ENCODE measurements at places on chromosomes 1 and 21.
A peak's percentile ranks its signal among the peaks of the same experiment; 100 is the strongest.

DNA sequence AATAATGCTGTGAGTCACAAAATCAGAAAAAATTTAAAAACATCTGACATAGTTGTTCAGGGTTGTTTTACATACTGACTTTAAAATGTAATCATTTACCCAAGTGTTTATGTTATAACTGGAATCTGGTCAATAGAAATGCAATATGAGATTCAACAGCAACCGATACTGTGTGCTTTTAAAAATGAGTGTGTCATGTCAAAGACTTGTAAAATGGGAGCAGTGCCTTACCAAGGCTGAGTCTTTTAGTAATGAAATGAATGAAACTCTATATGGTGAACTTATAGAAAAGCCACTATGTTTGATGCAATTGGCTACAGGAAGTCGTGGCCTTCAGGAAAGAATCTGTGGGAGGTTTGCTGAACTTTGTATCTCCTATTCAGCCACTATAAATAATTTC lies 570.2 kb downstream of the DPYD start:
- no peak for DNase-seq

DNA sequence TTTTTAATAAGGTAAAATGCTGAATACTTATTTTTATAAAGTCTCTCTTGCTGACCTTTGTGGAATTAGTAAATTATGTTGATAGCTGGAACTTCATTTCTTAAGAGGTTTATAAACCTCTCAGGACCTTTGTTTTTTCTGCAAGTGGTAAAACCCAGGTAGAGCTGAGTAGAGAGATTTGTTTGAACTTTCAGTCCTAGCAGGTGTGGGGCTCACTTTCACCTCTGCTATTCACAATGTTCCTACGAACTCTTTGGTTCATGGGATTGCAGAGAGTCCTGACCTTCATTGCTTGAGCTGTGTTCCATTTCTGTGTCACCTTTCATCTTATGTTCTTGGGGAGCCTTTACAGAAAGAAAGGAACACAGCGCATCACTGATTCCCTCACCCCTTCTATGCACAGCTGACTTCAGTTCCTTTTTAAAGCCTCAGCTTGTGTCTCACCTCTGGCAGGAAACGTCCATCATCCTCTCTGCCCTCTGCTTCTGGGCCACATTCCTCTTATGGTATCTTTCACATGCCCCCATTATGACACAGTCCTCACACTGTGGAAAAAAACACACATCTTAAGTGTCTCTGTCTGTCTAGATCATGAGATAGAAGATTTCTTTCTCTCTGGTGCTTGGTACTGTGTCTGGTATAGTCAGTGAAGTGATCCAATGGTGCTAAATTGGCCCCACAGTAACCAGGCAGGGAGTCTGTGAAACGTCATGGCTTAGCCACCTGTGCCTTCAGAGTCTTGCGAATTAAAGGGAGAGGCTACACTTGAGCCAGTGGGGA lies 262.5 kb upstream of the B3GALT2 start:
- DNase-seq: peak; percentile 6

- DNase-seq: no peak
These were observed 63.0 kb downstream of the GLUL start for GRCh38 chr1:182328591-182328990.

GRCh38 chr1:173417563-173417962 lies 59.6 kb upstream of the PRDX6 start:
- DNase-seq: no peak

- DNase-seq: no peak
These were observed 38.8 kb downstream of the ST6GALNAC5 start for GRCh38 chr1:76905876-76906595.

GRCh38 chr1:208848854-208849253 lies 604.7 kb upstream of the PLXNA2 start:
- DNase-seq: no peak

DNA sequence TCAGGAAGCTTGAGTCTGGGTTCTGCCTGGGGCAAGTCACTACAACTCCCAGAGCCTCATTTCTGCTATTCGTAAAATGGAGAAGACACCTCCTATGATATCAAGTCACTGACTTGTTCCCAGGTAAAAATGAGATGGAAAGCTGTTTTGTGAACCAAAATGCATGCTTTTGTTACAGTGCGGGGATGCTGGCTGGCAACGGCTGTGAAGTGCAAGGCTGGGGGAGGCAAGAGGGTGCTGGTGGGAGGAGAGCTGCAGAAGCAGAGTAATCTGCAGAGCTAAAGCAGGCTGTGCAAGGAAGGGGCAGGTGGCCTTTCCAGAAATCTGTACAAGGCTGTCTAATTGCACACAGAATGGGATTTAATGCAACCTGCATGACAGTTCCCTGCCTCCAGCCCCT lies 150.9 kb downstream of the CNIH3 start:
- DNase-seq: no peak

DNA sequence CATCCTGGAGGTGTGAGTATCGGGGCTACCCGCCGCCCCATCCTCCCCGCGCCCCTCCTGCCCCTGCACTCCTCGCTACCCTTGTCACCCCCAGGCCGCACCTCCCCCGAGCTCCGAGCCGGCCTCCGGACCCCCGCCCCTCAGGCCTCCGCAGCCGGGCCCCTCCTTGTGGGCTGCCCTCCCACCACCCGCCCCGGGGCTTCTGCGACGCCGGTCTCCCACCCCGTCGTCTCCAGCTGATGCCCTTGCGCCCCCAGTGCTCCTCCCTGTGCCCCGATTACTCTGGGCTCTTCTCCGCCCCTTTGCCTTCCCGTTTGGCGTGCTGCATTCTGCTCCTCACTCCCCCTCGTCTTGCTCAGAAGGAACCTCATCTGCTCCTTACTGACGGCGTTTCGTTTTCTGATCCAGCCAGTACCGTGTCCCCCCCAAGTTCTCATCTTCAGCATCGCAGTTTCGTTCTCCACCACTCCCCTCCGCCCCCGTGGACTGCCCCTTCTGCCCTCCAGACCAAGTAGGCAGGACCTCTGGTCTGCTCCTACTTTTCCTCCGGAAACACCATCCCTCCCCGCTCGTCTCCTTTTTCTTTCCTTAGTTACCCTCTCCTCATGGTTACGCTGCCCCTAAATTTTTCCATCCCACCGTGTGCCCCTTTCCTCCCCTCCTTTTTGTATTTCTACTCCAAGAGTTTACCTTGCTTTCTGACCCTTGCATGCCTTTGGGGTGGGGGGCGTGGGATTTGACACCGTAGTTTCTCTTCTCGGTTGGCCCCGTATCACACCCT lies 841 bp downstream of the SNX27 start:
- DNase-seq: peak; percentile 14

DNA sequence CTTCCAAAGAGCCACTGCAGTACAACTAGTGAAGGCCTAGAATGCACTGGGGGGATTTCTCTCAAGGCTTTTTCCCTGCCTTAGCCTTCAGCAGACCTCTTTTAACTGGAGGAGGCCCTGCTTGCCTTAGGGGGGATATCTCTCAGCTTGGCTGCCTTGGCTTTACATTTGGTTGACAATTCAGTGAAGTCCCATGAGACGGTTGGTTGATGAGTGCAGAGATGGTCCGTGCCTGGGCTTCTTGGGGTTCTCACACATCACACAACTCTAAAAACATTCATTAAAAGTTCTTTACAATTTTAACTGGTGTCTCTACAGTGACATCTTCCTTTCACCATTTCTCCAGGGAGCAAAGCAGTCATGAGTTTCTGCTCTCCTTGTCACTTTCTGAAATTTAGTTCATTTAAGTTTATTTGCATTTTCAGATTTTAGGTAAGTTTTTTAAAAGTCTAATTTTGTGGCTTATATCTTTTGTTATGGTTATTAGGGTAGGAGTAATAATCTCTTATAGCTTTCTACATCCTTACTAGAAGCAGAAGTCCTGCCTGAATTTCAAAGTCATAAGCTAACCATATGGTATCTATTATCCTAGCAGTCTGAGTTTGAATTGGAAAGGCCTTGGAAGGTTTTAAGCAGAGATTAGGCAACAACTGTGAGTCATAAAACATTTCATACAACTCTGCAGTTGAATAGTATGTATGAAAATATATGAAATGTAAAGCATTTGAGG lies 487.6 kb downstream of the DPYD start:
- DNase-seq: no peak

GRCh38 chr1:6245086-6245868 lies 1.3 kb downstream of the HES3 start:
- DNase-seq: peak; percentile 74

DNA sequence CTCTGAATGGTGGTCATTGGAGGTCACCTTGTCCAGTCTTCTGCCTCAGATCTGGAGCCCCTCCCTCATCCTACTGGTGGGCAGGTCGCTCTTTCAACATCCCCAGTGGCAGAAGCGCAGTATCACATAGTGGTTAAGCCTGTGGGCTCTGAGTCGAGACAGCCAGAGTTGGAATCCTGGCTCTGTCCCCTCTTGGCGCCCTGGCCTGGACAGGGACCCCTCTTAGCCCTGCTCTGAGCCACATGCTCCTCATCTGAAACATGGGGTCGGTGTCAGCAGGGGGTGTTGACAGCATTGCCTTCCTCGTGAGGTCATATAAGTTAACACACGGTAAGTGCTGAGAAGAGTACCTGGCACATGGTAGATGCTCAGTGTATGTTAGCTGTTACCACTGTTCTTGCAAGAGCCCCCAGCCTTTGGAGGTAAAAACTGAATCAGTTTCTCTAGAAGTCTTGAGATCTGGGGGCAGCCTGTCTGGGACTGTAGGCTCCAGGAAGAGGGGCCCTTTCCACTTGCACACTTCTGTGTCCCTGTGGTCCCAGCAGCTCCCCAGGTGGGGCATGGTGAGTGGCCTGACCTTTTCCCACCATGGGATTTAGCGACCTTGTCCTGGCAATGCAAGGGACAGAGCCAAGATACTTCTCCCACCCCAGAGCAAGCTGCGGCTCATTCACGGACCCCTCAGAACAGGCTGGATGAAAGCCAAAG lies 6.4 kb downstream of the ZC3H12A start:
- DNase-seq: no peak

GRCh38 chr1:227042292-227042691 lies 102.2 kb downstream of the COQ8A start:
- DNase-seq: no peak

DNA sequence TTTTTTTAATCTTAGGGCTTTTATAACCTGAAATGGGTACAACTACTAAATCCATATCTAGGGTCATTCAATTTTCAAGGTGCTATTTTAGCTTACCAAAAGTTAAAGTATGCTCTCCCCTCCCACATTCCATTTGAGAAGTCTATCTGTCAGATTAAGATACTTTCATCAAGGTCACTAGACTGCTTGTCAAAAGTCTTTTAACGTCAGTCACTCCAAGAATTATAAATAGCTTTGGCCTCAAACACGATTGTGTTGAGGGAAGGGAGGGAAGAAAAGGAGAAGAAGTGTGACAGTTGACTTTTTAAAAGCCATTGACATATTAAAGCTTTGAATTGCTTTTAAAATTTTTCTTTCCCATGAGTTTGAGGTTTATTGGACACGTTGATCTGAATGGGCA lies 175.8 kb downstream of the PTGER3 start:
- DNase-seq: no peak

- peak; percentile 59 for DNase-seq
These were observed 2.0 kb upstream of the RCSD1 start for GRCh38 chr1:167627865-167628641.

DNA sequence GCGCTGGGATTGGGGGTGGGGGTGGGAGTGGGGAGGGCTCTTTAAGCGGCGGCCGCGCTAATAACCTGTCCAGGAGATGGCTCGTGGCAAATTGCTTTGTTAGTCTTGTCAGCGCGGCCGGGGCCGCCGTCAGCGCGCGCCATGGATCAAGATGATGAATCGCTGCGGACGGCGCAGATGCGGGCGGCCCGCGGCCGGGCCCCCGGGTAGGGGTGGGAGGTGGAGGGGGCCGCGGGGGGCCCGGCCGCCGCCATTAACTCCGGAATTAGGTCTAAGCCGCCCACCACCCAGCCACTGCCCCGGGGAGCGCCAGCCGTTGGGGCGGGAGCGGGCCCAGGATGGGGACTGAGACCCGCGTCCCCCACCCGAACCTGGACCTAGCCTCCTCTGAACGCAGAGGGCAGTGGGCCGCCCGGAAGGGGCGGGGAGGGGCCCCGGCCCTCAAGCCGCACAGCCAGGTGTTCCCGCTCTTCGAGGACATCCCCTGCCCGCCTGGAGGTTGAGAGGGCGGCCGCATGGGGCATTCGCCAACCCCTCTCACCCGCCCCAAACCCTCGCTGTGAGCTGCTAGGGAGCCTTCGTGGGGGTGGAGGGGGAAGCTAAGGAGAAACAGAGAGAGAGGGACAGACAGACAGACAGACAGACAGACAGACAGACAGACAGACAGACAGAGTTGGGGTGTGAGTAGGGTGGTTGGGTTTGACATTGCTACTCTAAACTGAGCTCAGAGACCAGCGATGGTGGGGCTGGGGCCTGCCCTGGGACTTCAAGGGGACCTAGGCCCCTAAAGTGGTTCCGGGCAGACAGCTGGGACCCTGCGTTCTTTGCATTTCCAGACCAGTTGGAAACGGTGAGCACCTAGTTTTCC lies 3.8 kb upstream of the DMBX1 start:
- DNase-seq: no peak

DNA sequence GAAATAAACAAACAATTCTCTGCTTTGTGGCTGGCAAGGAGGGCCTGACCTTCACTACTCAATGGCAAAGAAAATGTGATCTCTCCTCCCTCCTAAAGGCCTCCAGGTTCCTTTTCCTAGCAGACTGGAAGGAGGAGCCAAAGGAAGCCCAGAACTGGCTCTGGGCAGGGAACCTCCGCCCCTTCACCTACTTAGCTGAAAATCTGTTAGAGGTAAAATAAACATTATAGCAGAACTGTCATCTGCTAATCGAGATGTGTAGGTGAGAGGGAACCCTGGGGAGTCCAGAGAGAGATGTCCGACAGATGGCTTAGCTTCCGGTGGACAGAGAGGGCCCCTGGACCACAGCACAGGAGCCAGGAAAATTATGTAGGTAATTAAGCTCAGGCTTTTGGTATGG lies 75.2 kb upstream of the KCNA3 start:
- DNase-seq: no peak

DNA sequence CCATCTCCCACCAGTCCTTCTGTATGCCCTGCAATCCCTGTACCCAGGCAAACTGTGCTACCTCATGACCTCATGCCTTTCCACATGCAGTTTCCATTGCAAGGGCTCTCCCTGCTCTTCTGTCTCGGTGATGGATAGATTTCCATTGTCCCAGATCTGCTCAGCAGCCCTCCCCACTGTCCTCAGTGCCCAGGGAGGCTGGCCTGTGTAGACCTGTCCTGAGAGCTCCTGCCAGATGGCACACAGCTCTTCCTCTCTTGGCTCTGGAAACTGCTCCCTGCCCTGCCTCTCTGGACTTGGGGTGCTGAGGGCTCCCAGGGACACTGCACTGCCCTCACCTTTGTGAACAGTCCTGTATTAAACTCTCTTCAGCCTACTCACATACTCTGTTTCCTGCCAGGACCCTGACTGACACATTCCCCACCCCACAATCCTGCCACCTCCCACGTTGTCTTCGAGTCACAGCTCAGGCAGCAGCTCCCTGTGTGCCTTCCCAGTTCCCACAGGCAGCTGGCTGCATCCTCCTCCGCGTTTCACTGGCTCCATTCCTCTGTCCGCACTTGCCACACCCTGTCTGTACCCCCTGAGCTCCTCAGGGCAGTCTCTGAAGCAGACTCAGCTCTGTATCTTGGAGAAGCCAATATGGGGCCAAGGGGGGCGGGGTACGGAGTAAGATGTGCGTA lies 57.0 kb downstream of the SPATA46 start:
- DNase-seq: no peak

- no peak for DNase-seq
These were observed 3.9 kb downstream of the S100A8 start for GRCh38 chr1:153387001-153387400.

Data from activated T-cell treated with anti-CD3 and anti-CD28 coated beads, Interleukin-2, amount 50 U/mL, for 4 hours (primary cell).